ENCODE measurements at places on chromosomes 2 and 18.

DNA sequence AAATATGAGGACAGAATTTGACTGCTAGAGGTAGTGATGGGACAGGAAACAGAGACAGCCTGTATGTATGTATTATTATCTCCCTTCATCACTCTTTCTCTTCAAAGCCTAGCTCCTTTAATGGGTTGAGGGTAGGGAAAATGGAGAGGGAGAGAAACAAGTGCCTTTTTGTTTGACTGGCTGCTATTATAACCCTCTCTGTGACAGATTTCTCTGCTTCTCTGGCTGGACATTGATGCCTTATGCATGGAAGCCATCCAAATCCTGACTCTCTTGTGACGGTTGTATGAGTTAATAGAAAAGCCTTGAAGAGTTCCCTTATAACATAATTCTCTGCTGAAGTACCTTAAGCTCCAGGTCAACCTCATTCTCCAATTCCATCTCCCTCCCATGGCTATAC is 118.5 kb upstream of the COL5A2 start:
- no peak for DNase-seq

GRCh38 chr2:241741016-241741415 is 6.6 kb downstream of the D2HGDH start:
- no peak for DNase-seq

DNA sequence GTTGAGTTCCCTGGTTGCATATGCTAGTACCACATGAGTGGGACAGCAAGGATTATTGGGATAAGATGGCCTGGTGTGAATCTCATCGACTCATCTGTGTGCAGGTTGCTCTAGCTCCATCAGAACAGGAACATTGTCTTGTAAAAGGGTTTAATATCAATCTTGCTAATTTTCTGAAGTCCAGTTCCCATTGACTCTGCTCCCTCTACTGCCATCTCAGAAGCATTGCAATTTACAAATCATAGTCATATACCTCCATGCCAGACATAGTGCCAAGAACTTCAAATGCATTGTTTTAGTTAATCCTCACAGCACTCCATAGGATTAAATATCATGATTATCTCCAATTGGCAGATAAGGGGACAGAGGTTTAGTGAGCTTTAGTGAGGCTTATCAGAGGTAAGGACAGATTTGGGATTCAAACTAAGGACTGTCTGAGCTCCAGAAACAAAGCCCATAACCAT is 4.8 kb upstream of the STAT4 start:
- peak; percentile 92 for DNase-seq

- DNase-seq, result no peak
Observed at GRCh38 chr18:37661061-37661460, 95.5 kb upstream of the CELF4 start.

DNA sequence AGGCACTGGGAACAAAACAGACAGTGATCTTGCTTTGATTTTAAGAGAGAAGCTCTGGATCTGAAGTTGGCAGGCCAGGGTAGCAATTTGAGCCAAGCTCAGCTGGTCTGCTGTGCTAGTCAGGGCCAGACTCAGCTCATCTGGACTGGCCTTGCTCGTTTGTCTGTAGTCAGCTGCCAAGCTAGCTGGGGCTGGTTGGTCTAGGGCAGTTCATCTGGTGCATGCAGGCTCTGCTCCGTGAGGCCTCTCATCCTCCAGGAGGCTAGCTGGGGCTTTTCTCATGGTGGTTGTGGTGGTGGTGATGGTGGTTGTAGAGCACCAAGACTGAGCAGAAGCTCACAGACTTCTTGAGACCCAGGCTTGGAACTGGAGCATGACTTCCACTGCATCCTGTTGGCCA is 10.3 kb downstream of the FBLN7 start:
- no peak for DNase-seq

DNA sequence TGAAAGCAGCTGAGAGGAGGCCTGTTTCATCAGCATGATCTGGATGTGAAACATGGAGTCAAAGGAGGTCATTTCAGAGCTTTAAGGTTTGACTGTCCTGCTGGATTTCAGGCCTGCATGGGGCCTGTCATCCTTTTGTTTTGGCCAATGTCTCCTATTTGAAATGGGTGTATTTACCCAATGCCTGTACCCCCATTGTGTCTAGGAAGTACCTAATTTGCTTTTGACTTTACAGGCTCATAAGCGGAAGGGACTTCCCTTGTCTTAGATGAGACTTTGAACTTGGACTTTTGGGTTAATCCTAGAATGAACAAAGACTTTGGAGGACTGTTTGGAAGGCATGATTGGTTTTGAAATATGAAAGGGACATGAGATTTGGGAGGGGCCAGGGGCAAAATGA is 19.3 kb upstream of the CYP27C1 start:
- DNase-seq, result no peak

DNA sequence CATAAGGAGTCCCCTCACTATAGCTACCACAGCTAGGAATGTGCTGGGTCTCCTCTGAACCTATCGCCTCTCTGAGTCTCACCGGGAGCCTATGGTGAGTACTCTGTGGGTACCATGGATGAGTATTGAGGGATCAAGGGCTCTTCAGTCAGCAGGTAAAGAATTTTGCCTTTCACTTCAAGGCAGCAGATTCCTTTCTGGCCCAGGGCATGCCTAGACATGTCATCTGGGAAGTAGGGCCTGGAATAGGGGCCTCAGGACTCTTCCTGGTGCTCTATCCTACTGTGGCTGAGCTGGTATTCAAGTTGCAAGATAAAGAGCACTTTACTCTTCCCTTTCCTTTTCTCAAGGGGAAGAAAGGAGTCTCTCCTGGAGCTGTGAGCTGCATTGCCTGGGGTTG is 85.6 kb upstream of the LHCGR start:
- DNase-seq, result no peak

GRCh38 chr2:77169426-77169825 is 352.8 kb downstream of the LRRTM4 start:
- no peak for DNase-seq

DNA sequence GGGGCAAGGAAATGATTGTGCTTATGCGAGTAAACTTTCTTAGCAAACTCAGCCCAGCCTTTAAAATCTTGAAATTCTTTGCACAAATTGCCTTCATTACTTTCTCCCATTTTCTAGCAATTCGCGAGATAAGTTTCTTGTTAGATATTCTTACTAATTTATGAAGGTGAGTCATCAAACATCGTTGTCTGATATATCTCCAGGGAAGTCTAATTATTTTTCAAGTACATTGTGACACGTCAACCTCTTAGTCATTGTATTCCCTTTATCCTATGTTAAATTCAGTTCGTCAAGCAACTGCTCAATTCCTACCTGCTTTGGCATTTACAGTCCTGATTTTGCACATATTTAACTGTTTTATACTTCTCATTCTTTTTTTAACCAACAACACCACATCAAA is 854.5 kb upstream of the CRIM1 start:
- DNase-seq, result no peak

GRCh38 chr2:158212301-158212700 is 110.6 kb downstream of the UPP2 start:
- no peak for DNase-seq

- peak; percentile 80 for DNase-seq
Observed at GRCh38 chr2:182186132-182186735, 200.6 kb downstream of the PPP1R1C start.

DNA sequence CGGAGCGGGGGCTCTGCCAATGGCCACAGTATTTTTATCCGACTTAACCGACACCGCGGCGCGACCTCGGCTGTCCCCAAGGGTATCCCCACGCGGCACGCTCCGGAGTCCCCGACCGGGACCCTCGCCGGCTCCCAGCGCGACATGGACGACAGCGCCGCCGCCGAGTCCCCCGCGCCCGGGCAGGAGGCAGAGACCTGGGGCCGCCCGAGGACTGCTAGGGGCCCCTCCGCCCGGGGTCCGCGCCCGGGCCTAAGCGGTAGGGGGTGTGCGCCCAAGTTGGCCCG is 468 bp downstream of the UXS1 start:
- no peak for DNase-seq

GRCh38 chr18:78247615-78248289 is 731.9 kb upstream of the SALL3 start:
- DNase-seq, result no peak

DNA sequence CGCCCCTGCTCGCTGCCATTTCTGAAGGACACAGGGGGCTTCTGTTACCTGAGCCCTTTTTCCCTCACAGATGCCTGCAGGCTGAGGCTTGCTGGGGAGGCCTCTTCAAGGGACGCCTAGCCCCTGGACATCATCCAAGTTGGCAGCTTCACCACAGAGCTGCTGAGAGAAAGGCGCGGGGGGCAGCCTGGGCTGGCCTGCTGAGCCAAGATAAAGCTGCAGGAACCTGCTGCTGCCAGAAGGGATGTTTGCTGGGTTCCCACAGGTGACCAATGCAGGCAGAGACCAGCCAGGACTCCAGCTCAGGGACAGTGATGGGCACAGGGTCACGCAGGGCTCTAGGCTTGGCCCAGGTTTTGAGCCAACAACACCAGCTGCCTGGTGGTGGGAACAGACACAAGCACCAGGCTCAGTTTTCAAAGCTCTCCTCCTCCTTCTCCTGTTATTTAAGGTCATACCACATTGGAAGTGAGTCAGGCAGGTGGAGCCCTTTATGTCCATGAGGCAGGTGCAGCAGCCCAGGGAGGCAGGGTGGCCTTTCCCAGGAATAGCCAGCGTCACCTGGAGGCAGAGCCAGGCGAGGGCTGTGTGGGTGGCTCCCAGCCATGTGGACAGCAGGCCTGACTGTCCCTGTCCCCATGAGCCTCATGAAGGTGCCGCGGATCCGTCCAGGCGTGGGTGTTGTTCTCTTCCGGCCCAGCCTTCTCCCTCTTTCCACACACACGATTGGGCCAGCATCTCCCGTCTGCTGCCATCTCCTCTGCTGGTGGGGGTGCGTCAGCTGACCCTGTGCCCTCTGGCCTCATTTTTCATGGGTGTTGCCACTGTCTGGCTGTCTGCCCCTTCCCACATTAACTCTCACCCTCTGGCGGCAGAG is 515.5 kb upstream of the MYT1L start:
- peak; percentile 33 for DNase-seq

- no peak for DNase-seq
Observed at GRCh38 chr2:194672994-194673393, 984.0 kb upstream of the SLC39A10 start.

DNA sequence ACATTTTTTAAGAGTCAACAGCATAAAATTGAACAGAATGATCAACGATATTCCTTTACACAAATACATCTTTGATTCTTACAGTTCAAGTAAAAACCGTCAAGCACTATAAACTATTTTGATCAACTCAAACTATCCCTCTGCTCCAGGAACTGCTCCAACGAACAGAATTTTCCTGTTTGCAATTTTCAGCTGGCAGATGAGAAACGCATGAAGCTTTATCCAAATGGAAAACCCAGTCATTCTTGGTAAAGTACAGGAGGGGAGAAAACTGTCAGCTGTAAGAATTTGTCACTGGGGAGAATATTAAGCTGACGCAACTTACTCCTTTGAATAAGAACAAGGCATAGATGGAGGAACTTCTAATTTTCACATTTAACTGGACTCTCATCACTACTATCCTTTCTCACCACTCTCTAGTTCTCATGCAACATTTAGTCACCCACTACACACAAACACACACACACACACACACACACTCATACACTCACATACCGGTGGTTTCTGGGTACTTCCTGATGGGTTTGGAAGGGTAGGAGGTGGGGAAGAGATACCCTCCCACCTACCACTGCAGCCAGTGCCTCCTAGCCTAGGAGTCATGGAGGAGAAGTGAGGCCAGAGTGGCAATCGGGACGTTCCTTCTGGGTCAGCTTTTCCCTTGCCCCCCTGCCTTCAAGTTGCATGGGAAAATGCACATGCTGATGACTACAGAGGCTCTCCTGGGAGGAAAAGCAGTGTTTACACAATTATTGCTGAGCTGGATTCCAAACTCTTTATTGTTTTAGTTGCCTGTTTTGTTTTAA is 54.0 kb upstream of the SPATS2L start:
- DNase-seq, result no peak

DNA sequence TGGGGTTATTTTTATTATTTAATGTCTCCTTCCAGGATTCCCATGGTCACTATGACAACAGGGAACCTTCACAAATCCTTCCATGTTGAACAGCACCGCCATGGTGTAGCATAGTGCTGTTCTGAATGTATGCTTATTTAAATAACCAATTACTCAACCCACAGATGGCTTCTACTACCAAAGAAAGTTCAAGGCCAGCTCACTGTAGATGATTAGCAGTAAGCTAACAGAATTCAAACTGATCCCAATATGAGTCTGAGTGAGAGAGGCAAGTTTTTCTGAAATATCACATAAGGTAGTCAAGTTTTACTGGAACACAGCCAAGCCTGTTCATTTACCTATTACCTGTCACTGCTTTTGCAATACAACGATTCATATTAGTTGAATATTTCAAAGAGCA is 51.2 kb downstream of the CLASP1 start:
- no peak for DNase-seq

DNA sequence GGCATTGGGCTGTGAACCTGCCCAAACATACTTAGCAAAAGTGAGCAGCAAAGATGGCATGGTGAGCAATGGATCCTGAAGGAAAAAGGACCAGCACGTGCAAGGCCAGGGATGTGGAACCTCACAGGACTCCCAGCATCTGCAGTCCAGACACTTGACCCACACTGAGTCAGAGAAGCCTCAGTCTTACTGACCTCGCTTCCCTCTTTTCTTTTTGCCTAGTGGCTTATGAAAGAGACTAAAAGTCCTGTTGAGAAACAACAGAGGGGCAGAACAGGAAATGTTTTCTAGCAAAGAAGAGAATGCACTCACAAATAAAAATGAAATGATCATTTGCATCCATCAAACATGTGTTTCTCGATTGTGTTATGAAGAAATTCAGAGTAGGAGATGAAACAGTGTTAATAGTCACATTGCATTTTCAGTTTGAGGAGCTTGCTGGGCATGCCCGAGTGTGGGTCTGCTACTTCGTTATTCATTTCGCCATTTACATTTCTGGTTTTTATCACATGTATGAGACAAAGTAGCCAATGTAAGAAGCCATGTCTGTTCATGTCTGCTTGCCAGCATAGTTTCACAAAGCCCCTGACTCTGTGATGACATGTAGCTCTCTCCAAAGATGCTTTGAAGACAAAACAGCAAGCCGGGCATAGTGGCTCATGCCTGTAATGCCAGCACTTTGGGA is 118.4 kb downstream of the INO80D start:
- no peak for DNase-seq

DNA sequence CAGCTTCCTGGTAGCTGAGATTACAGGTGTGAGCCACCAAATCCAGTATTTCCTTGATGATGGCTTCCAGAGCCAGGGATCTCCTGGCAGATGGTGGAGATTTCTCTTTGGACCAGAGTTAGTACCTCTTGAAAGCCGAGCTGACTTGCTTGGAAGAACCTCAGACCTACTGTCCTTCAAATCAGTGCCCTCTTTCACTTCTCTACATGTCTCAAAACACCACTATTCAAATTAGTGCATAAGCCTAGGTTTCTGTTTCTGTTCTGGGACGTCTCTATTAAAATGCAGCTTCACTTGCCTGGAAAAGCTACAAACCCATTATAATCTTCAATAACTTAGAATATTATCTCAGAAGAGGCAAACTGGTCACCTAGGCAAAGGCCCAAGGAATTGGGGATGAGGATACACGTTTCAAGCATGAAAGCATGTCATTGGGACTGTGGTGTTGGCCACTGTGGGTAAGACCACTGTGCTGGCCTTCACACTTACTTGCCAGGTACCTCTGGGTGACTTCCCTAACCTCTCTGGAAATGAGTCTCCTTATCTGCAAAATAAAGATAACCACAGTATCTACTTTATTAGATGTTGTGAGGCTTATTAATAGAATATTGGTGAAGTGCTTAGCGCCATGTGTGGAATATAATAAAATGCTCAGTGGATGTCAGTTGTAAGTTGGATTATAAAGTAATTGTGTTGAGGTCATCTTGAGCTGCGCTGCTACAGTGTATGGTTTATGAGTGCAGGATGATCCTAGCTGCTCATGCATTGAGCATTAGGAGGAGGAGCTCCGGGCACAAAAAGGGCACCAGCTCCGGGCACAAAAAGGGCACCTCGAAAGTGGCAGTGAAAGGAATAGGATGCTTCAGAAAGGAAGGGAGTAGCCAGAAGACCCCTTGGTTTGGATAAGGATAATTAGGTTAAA is 84.5 kb downstream of the DOCK10 start:
- no peak for DNase-seq

Measured in NCI-H82 (cell line).